ENCODE measurements at places on chromosomes 1 and 21. TPM values are rescaled to one million over a fixed set of nuclear protein-coding genes. Genes with fewer than 3 reads are reported as not detected.

Gene DIO1
- not detected for total RNA-seq

Gene ATP6V1G3
- not detected for total RNA-seq

Gene SPOCD1
- total RNA-seq, result not detected

- H3K4me3 ChIP-seq, result no peak overlapping the region
- H3K4me1 ChIP-seq, result peaks cover 13% of the 10 kb centered on the region
- DNase-seq, result no peak
- no peaks in the 10 kb centered on the region for H3K27me3 ChIP-seq
- no peak overlapping the region for H3K27ac ChIP-seq
- H3K36me3 ChIP-seq, result no peaks in the 10 kb centered on the region
Observed at GRCh38 chr1:53467391-53467790, 8.2 kb downstream of the DMRTB1 start.

- peaks cover 15% of the 10 kb centered on the region for H3K36me3 ChIP-seq
- no peak overlapping the region for H3K4me3 ChIP-seq
- peaks cover 6% of the 10 kb centered on the region for H3K27me3 ChIP-seq
- H3K27ac ChIP-seq, result no peak overlapping the region
Observed at GRCh38 chr1:214398490-214398889, 117.5 kb downstream of the SMYD2 start.

- no peak overlapping the region for H3K4me3 ChIP-seq
- no peaks in the 10 kb centered on the region for H3K27me3 ChIP-seq
- H3K27ac ChIP-seq, result no peak overlapping the region
- H3K4me1 ChIP-seq, result peaks cover 4% of the 10 kb centered on the region
- no peak for DNase-seq
- no peaks in the 10 kb centered on the region for H3K36me3 ChIP-seq
Observed at GRCh38 chr1:46219551-46220520, 16.7 kb downstream of the LURAP1 start.

DNA sequence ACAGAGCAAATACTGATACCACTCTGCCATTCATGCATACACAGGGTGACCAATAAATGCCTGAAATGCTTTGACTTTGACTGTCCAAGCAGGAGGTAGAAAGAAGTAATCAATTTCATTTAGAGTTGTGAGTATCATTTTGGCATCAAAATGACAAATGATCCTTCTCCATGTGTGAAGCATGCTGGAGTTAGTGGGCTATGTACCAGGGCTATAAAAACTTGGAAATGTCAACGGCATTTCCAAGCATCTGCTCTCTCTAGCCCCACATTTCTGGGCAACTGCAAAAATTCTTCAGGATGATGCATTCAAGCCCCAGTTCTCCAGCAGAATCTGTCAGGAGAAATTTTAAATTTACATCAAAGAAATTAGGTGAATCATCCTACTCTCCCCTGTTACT, 208.4 kb upstream of the PTBP2 start:
- no peak overlapping the region for H3K27ac ChIP-seq
- no peak overlapping the region for H3K4me3 ChIP-seq
- H3K27me3 ChIP-seq, result no peaks in the 10 kb centered on the region
- no peaks in the 10 kb centered on the region for H3K36me3 ChIP-seq
- H3K4me1 ChIP-seq, result no peaks in the 10 kb centered on the region

GRCh38 chr1:74160046-74160445, 37.9 kb downstream of the LRRIQ3 start:
- no peak overlapping the region for H3K4me3 ChIP-seq
- no peaks in the 10 kb centered on the region for H3K4me1 ChIP-seq
- DNase-seq, result no peak
- no peak overlapping the region for H3K27ac ChIP-seq
- no peaks in the 10 kb centered on the region for H3K27me3 ChIP-seq

Data from activated CD8-positive, alpha-beta memory T cell treated with anti-CD3 and anti-CD28 coated beads, Interleukin-2, amount 10 ng/mL, durations not matched to agents 7 days and 5 days (primary cell).